ENCODE measurements at places on chromosomes 3 and 15.

- DNase-seq = peak; percentile 31
These were observed 10.9 kb downstream of the AMOTL2 start for GRCh38 chr3:134363381-134363755.

DNA sequence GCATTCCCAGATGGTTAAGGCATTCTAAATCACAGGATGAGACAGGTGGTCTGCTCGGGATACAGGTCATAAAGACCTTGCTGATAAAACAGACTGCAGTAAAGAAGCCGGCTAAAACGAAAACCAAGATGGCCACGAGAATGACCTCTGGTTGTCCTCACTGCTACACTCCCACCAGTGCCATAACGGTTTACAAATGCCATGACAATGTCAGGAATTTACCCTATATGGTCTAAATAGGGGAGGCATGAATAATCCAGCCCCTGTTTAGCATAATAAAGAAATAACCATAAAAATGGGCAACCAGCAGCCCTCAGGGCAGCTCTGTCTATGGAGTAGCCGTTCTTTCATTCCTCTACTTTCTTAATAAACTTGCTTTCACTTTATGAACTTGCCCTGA lies 151.1 kb downstream of the ZNF385D start:
- no peak for DNase-seq

DNA sequence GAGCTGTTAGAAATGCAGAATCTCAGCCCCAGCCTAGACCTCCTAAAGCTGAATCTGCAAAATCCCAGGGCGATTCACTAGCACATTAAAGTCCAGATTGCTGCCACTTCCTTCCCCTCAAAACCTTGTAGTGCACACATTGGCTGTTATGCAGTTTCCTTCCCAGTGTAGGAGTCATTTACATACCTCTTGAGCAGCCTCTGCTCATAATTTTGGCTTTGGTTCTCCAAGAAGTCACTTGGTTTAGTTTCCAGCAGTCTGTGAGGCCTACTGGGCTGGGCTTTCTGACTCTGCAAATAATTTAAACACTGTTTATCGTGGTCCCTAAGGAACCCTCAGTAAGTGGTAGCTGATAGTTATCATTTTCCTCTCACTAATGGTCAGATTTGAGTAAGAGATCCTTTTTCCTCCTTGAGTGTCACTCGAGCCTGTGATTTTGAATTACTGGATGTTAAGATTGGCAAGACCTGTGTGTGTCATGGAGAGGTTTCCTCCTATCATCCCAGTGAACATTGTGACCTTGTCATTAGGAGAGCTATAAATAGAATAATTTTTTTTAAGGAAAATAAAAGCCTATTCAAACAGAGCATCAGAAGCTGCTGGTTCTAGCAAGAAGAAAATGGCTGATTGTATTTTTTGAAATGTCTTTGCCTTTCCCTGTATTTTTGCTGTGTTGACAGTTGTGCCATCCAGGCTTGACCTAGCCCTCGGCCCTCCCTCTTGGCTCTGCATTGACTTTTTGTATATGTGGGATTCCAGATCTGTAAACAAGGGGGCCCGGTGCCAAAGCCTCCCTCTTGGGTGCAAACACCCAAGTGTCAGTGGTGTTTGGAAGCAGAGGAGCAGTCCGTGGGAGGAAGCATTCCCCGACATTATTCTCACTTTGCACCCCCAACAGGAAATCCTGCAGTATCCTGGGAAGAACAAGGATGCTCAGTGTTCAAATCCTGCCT lies 134.8 kb upstream of the ANKRD28 start:
- no peak for DNase-seq

DNA sequence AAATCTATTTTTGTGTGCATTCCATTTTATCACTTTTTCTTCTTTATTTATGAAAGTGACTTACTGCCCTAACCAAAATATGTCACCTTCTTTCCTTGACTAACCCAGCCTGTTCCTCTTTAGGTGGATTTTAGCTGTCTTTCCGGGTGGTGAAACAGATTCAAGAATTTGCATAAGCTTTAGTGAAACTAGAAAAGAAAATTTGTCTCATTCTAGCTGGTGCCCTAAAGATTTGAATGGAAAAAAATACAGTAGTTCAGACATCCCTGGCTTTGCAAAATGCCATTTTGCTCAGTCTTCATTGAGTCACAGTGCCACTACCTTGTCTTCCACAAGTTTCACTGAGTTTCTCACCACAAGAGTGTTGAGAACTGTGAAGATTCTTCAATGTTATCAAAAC lies 28.2 kb upstream of the CCDC50 start:
- no peak for DNase-seq

DNA sequence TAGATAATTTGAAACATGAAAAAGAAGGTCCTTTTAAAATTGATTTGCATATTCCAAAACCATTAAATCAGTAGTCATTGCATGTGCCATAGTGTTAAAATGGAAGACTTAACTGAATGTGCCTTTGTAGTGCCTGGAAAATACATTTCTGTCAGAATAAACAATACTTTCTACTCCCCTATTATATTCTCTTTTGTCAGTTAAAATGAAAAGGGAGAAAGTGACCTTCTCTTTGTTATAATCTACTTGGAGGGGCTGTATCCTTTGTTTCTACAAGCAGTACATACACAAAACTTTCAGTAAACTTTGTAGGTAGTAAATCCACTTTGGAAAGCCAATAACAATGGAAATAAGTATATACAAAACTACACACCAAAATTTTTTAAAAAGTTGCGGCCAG lies 189.5 kb downstream of the NLGN1 start:
- no peak for DNase-seq

GRCh38 chr15:58525991-58526421 lies 94.2 kb downstream of the LIPC start:
- DNase-seq = no peak

GRCh38 chr3:178440043-178440442 lies 96.2 kb upstream of the KCNMB2 start:
- no peak for DNase-seq

All from natural killer cell treated with Interleukin-12 subunit alpha and Interleukin-12 subunit beta and Interleukin-15 and Interleukin-18, amount 100 ng/mL, for 72 hours (primary cell).